ENCODE measurements at places on chromosomes 12 and 14.

GRCh38 chr14:93044556-93044955 lies 71.2 kb downstream of the ITPK1 start:
- DNase-seq, result no peak

- DNase-seq, result no peak
These were observed 41.5 kb downstream of the IFT81 start for GRCh38 chr12:110165540-110166159.

DNA sequence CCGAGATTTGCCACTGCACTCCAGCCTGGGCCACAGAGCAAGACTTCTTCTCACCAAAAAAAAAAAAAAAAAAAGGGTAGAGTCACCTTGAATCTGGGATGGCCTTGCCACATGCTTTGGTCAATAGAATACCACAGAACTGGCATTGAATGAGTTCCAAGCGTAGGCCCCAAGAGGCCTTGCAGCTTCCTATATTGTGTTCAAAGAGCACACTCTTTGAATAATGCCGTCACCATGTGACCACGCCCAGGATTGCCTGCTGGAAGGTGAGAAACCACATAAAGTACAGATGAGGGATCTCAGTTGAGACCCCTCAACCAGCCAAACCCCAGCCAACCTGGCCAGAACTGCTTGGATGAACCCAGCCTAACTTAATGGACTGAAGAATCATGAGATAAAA lies 239.2 kb upstream of the AMIGO2 start:
- no peak for DNase-seq

DNA sequence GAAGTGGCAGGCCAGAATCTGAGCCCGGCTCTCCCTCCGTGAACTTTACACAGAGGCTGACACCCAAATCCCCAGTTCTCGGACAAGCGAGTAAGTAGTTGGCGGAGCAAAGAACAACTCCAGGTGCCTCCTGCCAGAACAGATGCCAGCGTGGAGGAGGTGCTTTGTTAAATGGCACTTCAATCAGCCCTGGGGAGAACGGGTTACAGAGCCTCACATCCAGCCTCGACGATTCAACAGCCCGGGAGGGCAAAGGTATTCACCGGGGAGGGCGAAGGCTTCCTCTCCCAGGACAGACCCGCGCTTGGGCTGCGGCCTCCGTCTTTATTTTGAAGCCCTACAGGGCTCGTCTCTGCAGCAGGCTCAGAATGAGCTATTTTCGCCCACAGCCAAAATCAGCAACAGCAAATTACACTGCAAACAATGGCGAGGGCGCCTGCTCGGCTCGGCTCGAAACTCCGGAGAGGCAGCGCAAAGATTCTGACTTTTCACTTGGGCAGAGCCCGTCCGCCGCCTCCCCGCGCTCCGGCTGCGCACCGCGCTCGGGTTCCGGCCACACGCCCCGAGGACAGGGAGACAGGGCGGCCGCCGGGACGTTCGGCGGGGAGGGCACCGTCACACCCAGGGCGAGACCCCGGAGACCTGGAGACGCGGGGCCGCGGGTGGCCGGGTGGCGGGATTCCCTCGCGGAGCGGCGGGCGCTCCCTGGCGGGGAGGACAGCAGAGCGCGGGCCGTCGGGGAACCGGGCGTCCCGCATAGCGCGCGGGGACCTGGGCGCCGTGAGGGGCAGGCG lies 811 bp downstream of the TMCC3 start:
- no peak for DNase-seq

DNA sequence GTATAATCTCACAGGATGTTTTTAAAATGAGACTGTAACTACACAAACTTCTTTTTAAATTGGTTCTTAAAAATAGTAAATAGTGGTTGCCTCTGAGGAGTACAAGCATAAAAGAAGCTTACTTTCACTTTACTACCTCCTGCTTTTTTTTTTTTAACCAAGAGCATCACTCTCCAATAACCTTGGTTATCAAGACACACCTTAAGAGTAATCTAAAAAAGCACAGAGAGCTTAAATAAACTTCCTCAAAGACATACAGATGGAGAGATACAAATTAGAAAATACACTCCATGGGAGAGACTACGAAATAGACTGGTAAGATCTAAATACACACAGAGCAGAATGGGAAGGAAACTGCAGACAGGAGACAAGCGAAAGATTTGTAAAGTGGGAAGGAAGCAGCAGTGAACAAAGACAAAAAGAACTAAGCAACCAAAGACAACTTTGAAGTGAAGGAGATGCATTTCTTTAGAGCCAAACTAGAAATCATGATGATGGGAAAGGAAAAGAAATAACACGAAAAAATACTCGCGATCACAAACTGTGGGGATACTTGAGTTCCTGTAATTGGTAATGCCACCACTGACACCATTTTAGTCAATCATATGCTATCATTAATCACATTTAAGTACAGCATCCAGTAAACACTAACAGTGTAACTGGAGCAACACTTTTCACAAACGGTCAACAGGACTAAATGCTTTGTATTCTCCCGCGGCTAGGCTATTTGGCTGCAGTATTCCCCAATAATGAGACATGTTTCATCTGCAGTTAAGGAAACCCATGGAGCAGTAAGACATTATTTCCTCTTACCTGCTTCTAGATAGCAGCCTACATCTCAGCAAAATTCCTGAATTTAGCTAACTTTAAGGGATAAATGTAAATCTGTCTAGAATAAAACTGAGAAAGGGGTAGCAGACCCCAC lies 8.2 kb downstream of the SINHCAF start:
- no peak for DNase-seq

- no peak for DNase-seq
These were observed 219.5 kb downstream of the BCL11B start for GRCh38 chr14:99052467-99052866.

DNA sequence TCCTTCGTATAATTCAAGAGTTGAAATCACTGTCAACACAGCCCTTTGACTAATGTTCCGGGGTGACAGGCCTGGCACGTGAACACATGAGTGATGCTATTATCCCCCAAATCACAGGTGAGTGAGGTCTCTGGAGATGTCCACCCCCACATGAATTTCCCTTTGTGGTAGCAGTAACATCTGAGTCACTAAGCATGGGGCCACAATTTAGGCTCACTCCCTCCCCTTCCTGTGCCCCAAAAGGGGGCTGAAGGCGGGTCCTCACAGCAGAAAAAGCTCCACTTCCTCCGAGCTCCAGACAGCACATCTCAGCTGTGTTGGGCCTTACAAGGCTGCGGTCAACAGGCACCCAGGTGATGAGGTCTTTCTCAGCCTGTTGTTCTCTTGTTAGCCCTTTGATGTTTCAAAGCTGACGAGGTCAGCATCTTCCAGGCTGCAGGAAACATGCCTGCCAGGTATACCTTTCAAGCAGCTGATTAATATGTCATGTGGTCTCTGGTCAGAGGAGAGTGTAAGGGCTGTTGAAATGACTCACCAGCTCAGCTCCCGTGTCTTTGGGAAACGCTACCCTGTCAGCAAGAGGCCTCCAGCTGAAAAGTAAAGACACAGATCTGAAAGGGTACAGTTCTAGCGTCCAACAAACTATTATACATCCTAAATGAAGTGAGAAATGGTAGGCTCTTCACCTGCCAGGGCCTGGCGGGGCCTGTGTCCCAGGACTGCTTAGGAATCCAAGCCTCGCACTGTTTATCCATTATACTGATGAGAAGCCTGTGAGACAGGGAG lies 107.3 kb downstream of the ZFP36L1 start:
- peak; percentile 46 for DNase-seq

DNA sequence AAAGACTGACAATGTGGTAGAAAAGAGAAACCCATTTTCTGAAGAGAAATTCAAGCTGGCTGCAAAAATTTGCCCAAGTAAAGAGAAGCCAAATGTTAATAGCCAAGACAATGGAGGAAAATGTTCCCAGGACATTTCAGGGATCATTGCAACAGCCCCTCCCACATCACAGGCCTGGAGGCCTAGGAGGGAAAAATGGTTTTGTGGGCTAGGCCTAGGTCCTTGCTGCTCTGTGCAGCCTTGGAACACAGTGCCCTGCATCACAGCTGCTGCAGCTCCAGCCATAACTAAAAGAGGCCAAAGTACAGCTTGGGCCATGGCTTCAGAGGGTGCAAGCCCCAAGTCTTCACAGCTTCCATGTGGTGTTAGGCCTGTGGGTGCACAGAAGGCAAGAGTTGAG lies 332.4 kb upstream of the LRIG3 start:
- no peak for DNase-seq

- DNase-seq, result no peak
These were observed 225.2 kb downstream of the CCER1 start for GRCh38 chr12:90729736-90730135.

- DNase-seq, result peak; percentile 15
These were observed 105.9 kb upstream of the BCAT1 start for GRCh38 chr12:25054783-25055144.

GRCh38 chr12:75975702-75976101 lies 55.9 kb downstream of the PHLDA1 start:
- no peak for DNase-seq

DNA sequence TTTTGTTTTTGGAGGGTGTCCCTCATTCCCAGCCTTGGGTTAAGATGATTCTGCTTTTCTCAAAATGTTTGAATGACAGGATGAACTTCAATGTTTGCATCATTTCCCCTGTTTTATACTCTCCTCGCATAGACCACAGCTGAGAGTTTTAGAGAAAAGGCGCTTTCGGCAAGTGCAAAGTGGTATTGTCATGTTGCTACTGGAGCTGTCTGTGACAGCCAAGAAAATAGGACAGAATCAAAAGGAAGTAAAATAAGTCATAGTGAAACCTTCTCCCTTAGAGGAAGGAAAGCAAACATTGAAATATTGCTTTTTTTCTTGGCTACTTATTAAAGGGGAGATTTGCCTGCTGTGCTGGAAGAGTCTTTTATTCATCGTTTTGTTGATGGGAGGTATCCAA lies 33.5 kb upstream of the ARHGAP5 start:
- DNase-seq, result no peak

Measured in stimulated activated CD8-positive, alpha-beta memory T cell treated with anti-CD3 and anti-CD28 coated beads, Interleukin-4, amount 100 ng/mL, for 4 hours (primary cell).